ENCODE measurements at places on chromosomes 12 and 14.

- no peak for DNase-seq
Measured at GRCh38 chr14:50666772-50667683, 1.1 kb downstream of the SAV1 start.

- DNase-seq = no peak
Measured at GRCh38 chr12:48999371-49000131, at the start of gene DDN. TSS of gene DDN (minus strand) at chr12:48999375. CDS start at chr12:48999287, 88 bp downstream.

DNA sequence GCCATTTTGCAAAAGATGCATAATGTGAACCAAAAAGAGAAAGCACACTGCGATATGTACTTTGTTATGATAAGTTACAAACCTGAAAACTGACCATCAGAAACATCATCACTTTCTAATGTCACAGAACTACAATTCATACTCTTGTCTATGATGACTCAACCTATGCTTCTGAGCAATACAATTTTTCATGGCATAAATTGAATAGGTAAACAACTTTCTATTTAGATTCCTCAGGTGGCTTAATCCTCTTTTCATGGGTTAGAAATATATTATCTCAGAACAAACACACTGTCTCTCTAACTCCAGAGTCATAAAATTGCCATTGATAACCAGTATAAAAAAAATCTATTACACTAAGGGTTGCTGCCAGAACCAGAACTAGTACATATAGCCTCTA lies 1715.0 kb upstream of the FLRT2 start:
- DNase-seq = no peak

GRCh38 chr12:122421187-122421820 lies 1.2 kb downstream of the CLIP1 start:
- DNase-seq = no peak

GRCh38 chr14:99807413-99808153 lies 14.4 kb downstream of the EML1 start:
- DNase-seq = no peak

DNA sequence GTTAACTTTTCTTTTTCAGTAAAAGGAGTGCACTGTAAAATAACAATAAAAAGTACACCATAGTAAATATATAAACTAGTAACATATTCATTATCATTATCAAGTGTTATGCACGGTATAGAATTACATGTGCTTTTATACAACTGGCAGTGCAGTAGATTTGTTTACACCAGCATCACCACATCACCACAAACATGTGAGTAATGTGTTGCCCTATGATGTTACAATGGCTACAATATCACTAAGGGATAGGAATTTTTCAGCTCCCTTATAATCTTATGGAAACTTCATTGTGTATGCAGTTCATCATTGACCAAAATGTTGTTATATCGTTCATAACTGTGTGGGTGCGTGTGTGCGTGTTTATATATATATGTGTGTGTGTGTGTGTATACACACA lies 23.5 kb upstream of the NEDD1 start:
- no peak for DNase-seq

DNA sequence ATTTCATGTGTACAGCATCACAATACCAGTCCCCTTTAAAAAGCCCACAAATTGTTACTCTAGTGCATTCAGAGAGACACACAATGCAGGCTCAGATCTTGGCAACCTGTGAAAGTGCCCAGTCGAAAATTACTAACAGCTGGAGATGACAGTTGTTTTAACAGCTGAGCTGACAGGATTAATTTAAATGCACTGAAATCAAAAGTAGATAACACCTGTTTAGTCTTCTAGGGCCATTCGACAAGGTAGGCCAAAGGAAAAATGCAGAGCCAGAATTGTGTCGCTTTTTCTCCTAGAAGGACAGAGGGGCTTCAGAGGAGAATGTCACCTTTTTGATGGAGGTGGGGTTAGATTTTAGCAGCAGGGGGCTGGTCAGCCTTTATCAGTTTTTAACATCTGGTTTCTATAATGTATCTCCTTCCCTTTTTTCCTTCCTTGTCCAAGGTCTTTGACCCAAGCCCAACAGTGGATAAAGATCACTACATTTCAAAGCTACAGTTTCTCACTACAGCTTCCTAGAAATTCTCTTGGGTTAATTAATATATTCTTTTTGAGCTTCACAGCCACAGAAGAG lies 139.1 kb downstream of the SOX5 start:
- DNase-seq = no peak

DNA sequence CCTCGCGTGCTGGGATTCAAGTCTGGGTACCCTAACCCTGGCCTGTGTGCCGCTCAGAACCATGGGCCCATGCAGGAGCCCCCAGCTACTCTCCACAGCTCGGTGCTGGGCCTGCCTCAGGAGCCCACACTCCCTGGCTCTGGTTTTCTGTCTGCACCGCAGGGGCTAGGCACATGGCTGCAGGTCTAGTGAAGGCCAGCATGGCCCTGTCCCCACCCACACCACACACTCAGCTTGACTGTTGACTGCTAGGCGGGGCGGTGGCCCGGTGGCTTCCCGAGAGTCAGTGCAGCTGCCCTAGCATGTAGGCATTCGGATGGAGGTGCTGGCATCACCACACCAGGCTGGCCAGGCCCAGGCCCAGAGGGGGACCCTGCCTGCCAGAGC lies 7.9 kb downstream of the INF2 start:
- DNase-seq = no peak

DNA sequence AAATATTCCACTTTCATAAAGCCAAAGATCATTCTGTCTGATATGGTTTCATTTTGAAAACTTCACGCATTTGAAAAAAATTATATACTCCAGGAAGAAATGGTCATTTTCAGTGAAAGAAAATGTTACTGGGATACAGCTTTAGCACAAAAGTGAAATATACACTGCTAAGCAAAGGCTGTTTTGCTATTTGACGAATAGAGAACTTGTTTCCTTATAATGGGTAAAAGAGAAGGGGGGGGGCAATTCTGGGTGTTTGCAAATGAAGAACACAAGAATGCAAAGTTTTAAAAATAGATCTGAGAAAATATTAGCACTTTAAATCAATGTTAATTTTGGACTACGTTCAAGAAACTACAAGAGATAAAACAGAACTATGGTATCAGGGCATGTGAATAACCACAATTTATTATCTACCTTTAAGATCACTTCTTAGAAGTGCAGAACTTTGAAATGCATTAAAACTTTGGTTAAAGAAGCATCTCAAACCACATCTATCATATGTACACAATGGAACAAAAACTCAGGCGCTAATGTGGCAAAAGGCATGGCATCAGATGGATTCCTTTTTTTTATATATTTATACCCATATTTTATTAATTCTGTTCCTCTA lies 51.1 kb downstream of the EFCAB11 start:
- no peak for DNase-seq

- no peak for DNase-seq
Measured at GRCh38 chr12:117842220-117842619, 126.6 kb downstream of the KSR2 start.

DNA sequence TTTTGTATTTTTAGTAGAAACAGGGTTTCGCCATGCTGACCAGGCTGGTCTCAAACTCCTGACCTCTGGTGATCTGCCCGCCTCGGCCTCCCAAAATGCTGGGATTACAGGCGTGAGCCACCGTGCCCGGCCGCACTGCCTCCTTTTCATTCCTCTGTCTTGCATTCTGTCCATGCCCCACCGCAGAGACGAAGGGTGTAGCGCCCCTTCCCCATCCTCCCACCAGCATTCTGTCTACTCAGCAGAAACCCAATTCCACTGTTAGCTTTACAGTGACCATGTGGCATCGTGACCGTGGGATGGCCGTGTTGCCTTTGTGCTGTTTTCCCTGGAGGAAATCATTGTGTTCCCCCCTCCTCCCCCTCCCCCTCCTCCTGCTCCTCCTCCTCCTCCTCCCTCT lies 10.3 kb downstream of the TEX22 start:
- DNase-seq = no peak

- DNase-seq = no peak
Measured at GRCh38 chr12:106097011-106097410, 41.7 kb downstream of the NUAK1 start.

DNA sequence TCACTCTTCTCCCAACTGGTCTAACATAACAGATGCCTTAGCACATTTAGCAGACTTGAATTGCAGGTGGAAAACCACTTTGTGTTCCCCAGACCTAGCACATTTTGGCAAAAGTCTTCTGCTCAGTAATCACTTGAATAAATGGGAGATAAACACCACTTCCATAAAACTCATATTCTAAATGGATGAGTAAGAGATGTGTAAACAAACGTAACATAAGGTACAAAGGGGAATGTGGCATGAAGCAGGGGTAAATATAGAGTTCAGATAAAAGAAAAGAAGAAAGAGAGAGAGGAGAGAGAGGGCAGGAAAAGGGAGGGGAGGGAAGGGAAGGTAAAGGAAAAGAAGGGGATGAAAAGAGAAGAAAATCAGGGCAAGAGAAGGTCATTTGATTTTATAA lies 17.0 kb upstream of the KERA start:
- no peak for DNase-seq

All from stimulated activated CD8-positive, alpha-beta memory T cell treated with anti-CD3 and anti-CD28 coated beads, Interleukin-7, amount 100 ng/mL, for 24 hours (primary cell).